ENCODE measurements at places on chromosomes 4 and X.

DNA sequence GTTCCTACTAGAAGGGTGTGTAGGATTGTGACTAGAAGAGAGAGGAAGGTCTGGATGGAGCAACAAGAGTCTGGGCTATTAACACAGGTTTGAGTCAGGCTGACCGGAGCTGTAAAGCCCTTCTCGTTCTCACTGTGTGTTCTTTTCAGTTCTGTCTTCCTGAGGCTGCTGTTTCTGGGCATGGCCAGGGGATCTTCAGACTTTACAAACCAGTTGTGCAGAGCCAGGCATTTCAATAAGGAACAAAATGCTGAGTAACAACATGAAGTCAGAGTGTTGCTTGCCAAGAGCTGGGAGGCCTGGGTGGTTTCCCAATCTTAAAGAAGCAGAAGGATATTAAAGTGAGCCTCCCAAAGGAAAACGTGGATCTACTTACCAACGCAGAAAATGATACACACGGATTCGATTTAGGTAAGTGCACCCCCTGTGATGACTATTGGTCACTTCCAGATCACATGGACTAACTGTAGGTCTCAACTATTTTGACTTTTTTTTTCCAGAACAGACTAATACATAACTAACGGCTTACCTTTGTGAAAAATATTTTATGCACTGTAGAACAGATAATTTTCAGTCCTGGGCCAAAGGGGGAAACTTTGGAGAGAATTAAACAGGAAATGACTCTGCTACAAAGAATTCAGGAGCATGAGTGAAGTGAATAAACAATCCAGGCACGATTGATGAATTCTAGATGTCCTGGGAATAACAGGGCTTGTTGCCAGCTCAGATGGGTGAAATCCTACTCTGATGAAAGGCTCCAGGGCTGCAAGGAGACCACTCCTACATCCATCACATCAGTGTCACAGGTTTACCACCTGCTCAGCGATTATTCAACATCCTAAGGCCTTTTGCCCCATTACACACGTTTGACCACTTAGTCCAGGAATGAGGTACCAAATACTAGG, 94.5 kb downstream of the ANXA3 start:
- DNase-seq = no peak

- DNase-seq = no peak
Measured at GRCh38 chrX:626745-627509, 3.7 kb upstream of the SHOX start.

DNA sequence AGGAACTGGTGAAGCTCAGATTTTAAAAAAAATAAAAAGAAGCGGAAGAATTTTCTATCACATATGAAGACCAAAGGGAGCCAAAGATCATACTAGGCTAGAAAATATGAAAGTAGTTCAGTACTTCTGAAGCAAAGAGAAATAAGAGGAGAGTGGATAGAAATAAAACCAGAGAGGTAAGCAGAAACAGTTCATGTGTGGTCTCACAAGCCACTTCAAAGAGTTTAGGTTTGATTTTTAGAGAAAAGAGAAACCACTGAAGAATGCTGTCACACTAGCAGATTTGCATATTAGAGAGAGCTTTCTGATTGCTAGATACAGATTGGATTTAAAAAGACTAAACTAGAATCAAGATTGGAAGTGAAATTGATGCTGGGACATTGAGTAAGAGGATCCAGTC, 51.7 kb downstream of the GABRA3 start:
- no peak for DNase-seq

DNA sequence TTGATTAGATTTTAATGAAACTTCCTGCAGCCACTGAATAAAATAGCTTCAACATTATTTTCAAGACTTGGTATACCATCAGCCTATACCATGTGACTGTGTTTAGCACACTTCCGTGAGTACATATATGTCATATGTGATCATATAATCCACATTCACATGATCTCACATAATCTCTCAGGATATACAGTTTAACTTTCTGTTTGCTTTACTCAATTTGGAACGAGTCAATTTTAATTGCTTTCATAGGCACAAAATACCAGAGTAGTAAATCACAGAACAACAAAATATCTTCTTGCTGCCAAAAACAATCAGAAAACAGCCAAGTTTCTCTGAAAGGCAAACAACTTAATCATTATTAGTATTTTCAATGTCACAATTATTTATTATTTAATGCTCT, 731.1 kb upstream of the DIAPH2 start:
- DNase-seq = no peak

DNA sequence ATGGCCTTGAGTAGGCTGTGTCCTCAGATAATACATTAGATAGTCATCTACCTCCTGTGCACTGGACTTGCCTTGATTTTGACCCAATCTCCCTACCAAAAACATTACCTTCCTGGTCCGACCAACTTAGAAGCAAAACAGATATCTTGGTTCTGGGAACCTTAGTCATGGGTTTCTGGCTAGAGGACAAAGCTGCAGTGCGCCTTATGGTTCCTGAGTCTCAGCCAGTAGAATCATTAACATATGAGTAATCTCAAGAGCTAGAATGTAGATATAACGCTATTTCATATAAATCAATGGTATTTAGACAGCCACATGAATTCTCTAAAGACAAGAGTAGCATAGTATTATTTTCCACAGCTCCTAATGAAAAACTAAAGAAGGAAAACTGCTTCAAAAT, 83.1 kb downstream of the GRIA3 start:
- DNase-seq = no peak

- no peak for DNase-seq
Measured at GRCh38 chr4:121072224-121073003, at the start of gene NDNF. Gene NDNF, minus strand, starts transcription at chr4:121072535. Its CDS starts 26,698 bp downstream, at chr4:121045837.

GRCh38 chr4:80540785-80541469, 205.4 kb downstream of the CFAP299 start:
- DNase-seq = no peak

DNA sequence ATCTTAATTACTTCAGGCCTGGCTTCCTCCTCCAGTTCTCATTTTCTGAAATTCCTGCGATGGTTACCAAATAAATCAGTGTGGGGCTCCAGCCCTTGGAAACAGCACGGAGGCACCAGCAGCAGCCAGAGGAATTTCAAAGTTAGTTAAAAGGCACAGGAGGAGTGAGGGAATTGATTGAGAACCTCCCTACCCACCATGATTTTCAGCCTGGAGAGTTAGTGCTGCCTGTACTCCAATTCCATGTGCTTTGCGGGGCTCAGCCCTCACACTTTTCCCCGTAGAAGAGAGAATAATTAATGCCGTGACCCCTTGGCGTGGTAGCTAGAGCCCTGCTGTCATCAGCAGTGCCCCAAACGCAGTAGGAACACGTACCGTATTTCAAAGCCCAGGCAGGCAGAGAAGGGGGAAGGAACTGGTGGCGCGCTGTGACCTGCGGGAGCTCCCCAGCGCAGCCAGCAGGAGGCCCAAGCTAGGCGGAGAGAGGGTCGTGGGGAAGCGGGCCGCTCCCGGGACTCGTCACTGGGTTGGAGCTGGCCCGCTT, 84.0 kb upstream of the IGFBP7 start:
- DNase-seq = no peak

GRCh38 chrX:117196481-117196880, 733.7 kb upstream of the CT83 start:
- no peak for DNase-seq

DNA sequence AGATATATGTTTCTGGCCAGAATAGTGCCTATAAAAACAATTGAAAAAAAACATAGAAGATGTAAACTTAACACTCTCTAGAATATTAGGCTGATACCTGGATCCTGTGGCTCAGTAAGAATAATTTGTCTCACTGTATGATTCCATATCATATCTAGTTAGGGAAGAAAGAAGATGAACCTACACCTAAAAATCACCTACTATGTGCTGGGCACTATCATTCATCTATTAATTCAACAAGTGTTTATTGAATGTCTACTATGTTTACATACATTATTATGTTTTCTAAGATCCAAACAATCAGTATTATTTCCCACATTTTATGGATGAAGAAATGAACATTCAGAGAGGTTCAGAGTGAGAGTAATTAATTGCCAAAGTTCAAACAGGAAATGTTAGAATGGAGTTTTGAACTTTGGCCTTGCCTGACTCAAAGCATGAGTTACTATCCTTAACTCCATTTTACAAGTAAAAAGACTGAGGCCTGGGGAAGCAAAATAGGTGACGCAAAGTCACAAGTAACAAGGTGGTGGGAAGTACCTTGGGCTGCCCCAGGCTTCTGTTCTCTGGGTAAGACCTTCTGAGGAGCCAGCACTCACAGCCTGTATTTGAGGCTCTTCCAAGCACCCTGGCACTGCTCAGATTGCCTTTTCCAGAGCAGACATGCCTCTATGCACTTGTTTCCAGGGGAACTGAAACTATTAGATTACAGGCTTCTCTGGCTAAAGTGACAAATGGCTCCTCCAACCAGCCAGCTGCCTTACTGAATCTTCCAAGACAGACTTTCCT, 111.1 kb upstream of the ACSL4 start:
- DNase-seq = no peak

DNA sequence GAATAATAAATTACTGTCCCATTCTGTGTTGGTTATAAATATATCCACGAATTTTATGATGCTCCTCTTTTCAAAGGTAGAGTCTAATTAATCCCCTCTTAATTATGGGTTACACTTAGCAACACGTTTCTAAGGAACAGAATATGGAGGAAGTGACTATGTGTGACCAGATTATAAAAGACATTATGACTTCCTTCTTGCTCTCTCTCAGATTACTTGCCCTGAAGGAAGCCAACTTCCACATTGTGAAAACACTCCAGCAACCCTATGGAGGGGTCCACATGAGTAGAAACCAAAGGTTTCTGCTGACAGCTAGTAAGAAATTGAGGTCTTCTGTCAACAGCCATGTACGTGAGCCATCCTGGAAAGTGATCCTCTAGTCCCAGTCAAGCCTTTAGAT, 59.3 kb downstream of the WDFY3 start:
- DNase-seq = no peak

GRCh38 chr4:73904491-73904890, 35.3 kb downstream of the CXCL1 start:
- DNase-seq = no peak

DNA sequence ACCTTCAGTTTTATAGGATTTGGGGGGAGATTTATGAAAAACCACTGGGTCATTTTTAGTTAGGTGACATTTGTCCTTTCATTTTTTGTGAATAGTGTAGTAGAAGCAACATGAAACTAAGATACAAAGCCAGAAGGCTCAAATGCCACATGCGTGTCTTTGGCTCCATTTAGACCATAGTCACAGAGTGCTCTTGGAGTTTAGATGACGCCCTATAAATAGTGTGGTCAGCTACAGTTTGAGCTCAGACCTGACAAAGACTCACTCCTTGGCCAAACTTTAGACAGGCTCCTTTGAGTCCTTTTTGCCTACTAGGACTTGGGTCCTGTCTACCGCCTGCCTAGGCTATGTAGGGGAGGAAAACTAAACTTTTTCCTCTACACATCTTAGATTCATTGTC, 16.8 kb upstream of the PAGE1 start:
- no peak for DNase-seq

- DNase-seq = no peak
Measured at GRCh38 chr4:119209586-119209985, 2.9 kb upstream of the USP53 start.

DNA sequence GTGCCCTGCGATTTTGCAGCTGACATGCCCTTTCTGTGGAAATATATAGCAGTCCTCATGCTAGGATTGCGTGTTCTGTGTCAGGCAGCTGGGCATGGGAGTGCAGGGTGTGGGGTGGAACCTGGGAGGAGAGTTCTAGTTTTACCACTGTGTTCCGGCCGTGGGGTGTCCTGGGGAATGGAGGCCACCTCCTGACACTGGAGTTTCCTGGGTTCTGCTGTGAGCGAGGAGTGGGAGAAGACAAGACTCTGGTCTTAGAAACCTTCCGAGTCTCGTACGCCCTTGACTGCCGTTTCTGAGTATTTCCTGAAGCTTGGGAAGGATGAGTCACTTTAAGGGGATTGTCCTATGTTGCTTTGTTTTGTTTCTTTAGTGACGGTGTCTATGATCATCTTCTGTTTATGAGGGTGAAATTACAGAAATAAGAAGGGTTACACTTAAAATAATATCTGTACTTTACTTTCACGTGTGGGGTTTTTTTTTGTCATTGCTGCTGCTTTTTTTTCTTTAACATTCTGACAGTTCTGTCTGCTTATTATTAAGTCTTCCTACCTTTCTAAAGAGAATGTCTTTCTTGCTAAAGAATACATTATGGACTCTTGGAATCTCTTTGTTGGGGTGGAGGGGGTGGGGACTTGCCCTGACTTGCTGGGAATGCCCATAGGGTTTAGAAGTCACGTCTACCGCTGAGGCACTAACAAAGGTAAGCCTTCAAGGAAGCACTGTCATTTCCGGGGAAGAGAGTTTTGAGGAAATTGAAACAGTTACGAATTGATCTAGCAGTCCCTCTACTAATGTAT, 19.1 kb downstream of the CD99 start:
- no peak for DNase-seq

GRCh38 chr4:123465416-123465815, 68.8 kb downstream of the SPRY1 start:
- no peak for DNase-seq

- no peak for DNase-seq
Measured at GRCh38 chrX:45876206-45876605, 669.0 kb downstream of the ZNF674 start.

- no peak for DNase-seq
Measured at GRCh38 chr4:86107112-86107511, 252.7 kb downstream of the MAPK10 start.

- no peak for DNase-seq
Measured at GRCh38 chr4:174080361-174080760, 203.1 kb downstream of the FBXO8 start.

DNA sequence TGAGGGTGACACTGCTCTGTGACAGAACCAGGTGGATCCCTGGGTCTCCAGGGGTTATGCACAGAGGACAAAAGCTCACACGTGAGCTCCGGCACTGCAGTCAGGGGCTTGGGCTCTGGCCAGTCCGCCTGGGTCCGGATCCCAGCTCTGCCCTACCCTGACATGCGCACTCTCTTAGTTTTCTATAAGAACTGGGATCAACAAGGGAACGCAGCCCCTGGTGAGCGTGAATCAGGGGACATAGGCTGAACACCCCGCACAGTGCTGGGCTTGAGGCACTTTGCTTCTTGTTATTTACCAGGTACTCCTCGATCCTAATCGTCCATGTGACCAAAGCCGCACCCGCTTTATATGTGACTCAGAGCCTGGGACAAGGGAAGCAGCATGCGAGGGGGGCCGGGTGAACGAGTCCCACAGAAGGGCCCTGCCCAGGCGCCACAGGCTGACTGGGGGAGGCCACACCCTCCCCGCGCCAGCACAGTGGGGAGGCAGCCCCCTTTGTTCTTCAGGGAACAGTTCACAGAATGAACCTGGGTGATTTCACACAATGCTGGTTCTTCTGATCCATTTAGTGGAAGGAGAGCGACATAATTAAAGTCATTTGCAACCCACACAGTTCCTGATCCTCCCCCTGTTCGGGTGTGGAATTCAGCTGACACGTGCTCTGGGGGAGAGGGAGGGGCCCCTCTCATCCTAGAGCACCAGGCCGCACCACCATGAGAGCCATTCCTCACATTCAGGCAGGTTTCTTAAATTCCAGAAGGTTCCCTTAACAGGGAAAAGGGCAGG, 55.5 kb downstream of the WFS1 start:
- DNase-seq = no peak

GRCh38 chr4:1904042-1904441, 32.8 kb downstream of the NSD2 start:
- no peak for DNase-seq

GRCh38 chrX:136687457-136687856, 39.5 kb downstream of the CD40LG start:
- no peak for DNase-seq
